DMS79 (cell line): ENCODE measurements at places on chromosomes 3 and 15.
A peak's percentile ranks its signal among the peaks of the same experiment; 100 is the strongest.

GRCh38 chr3:125141596-125142419 lies 70.7 kb downstream of the SLC12A8 start:
- peak; percentile 53 for DNase-seq

DNA sequence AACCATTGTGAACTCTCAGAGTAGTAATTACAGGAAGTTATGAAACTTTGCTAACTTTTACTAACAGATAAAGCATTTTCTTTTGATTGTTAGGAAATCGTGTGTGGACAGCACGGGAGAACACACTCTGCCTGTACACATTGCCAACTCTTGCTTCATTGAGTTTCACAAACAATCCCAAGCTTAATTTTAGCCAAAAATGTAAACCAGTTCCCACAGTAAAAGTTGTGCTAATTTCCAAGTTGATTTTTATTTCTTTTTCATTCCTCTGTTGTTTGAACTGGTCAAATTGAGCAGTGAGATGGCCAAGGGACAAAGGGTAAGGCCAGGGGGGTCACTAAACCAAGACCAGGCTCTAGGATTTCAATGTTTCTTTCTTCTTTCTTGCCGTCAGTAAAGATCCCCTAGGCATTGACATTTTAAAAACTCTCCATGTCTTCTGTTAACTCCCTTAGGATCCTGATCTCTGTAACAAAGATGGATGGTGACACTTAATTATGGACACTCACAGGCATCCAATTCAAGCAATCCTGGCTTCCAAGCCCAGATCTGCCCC lies 414.9 kb downstream of the RBMS3 start:
- no peak for DNase-seq

DNA sequence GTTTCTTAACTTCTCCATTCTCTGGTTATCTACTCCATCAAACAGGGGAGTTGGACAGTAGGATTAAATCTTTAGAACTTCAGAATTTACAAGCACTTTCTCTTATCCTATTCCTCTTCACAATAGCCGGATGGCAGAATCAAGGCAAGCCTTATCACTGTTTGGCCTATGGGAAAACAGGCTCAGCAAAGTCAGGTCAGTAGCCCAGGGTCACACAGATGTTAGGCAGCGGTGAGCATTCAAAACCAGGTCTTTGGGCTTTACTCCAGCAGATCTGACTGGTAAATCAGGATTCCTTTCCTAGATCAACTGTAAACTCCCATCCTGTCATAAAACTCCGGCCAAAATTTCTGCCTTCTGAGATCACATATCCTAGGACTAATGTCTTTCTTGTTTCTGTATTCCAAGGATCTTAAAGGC lies 258.4 kb downstream of the OPA1 start:
- DNase-seq = no peak

- no peak for DNase-seq
Measured at GRCh38 chr15:51736069-51736468, 1.4 kb downstream of the LYSMD2 start.

GRCh38 chr3:25724948-25725645 lies 58.1 kb downstream of the NGLY1 start:
- no peak for DNase-seq

DNA sequence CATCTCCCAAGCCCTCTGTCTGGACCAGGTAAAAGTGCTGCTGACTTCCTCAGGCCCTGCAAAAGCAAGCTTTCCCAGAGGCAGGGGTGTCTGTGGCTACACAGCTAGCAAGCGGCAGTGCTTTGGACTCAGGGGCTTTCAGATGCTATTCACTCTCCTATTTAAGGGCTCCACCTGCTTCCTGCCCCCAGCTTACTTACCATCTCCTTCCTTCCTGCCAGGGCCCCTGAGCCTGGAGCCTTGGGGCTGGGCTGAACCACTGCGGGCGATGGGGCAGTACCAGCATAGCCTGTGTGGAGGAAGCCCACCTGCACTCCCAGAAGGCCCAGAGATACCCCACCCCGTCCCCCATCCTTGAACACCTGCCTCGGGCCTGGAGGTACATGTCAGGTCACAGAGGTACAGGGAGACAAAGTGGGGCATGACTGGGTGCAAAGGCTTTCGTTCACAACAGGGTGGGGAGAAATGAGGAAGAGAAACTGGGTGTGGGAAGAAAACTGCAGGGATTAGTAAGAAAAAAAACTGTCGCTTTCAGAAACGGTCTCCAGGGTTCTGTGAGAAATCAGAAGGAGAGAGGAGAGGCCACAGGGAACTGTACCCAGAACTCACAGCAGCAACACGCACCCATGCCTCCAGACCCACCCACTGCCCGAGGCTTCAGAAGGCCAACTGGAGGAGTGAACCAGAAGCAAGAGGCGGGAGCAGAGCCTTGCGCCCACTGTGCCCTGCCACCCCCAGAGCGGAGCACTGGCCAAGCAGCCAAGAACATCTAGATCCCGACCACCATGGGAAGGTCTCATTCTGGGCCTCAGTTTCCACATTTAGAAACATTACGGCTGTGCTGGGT lies 49.5 kb downstream of the CCDC12 start:
- no peak for DNase-seq

GRCh38 chr3:168425936-168426595 lies 330.3 kb upstream of the GOLIM4 start:
- DNase-seq = no peak

DNA sequence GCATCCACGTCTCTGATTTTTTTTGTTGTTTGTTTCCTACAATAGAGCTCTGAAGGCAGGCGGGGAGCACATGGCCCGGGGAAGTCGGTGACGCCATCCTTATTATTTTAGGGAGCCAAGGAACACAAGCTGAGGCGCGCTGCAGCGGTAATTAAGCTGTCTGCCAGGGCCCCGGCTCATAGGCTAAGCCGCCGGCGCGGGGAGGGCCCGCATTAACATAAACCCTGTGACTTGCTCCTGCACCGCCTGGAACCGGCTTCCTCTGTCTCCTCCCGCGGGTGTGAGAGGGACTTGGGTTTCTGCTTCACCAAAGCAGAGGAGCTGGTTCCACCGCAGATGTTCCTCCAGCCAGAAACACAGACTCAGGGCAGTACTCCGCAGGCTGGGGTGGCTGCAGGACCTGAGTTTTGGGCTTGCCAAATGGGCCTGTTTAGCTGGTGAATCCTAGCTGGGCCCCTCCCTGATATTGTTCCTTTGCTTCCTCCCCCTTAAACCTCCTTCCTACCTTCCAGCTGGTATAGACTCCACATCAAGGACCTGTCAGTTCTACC lies 25.3 kb downstream of the ANP32A start:
- DNase-seq = no peak

DNA sequence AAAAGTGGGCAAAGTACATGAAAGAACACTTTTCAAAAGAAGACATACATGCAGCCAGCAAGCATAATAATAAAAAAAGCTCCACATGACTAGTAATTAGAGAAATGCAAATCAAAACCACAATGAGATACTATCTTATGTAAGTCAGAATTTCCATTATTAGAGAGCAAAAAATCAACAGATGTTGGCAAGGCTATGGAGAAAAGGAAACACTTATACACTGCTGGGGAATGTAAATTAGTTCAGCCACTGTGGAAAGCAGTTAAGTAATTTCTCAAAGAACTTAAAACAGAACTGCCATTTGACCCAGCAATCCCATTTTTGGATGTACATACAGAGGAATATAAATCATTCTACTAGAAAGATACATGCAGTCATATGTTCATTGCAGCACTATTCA lies 360.7 kb downstream of the NSUN3 start:
- no peak for DNase-seq

DNA sequence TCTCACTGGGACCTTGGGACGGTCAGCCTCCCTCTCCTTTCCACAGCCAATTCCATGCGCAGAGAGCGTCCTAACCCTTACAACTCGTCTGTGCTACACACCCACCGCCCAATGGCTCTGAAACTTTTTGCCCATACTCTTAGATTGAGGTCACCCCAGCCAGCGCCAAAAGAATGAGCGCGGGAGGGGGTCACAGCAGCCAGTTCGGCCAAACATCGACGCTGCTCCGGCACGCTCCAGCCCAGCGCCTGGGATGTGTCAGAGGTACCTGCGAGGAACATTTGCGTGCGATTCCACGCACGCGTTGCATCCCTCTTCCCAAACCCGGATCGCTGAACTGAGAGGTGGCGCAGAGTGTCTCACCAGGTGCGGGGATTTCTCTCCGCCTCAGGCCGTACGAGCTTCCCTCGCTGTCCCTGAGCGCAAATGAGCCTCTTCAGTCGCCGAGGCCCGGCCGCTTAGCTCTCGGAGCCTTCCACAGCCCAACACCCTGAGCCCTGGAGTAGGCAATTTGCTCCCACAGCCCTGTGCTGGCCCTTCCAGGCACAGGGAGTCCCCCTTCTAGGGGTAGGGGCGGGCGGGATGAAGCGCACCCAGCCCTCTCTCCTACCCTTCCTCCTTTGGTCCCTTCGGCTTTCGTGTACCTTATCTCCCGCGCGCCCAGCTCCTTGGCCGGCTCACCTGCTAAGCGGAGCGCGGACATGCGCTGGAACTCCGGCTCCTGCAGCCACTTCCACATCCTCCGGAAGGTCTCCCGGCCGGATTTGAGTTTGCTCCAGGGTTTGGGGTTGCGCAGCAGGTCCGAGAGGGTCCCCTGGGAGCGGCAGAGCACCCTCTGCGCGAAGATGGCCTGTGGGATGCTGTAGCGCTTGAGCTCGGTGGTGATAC lies 1.8 kb downstream of the ONECUT1 start:
- DNase-seq = no peak

DNA sequence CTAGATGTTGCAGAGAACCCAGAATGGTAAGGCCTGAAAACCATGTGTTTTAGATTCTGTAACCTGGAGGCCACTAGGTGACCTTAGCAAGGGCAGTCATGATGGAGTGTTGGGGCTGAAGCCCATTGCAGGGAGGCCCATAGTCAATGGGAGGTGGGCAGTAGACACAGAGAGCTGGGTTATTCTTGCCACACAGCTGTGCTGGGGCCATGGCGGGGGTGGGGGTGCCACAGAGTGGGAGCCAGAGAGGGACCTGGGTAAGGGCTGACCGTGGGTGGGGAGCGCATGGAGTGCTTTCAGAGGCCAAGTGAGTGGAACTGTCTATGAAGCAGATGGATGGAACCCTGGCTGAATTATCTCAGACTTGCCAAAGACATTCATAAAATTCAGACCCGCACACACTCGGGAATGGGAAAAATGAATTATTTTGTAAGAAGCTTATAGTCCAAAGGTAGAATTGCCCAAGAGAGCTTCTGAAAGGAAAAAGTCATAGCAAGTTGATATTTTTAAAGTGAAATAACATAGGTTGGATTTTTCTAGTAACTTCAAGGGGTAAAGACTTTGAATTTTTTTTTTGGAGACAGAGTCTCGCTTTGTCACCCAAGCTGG lies 53.9 kb downstream of the SMAD3 start:
- no peak for DNase-seq

DNA sequence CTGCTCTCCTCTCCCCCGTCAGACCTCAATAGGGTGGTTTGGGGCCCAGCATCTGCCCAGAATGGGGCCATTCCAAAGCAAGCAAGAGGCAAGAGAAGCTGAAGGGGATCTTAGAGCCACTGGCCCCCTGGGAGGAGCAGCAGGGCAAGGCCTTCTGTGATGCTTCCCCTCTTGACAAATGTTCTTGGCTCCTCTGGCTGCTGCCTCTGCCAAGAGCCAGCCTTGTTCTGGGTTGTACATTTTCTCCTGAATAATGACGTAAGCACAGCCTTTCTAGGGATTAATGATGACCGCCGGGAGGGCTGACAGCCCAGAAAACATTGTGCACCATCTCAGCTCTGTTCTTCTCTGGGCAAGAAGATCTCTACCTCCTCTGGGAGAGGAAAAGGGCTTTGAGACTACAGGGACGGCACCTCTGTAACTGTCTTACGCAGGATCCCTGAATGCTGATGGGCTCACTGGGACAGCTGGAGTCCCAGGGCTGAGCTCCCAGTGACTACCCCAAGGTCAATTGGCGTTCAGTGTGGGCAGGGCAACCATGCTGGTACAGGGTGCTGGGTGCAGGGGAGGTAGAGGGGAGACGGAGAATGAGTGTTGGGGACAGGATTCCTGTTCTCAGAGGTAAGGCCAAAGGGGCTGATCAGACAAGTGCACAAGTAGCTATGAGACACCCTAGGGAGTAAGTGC lies 253.3 kb downstream of the FAM43A start:
- DNase-seq = no peak

- DNase-seq = no peak
Measured at GRCh38 chr15:35206060-35206675, 121.1 kb upstream of the NANOGP8 start.

- no peak for DNase-seq
Measured at GRCh38 chr3:124745756-124746155, 15.5 kb downstream of the UMPS start.

GRCh38 chr3:78519281-78519680 lies 1248.5 kb downstream of the ROBO1 start:
- DNase-seq = no peak

- DNase-seq = no peak
Measured at GRCh38 chr15:49490966-49491365, 67.9 kb downstream of the FGF7 start.

DNA sequence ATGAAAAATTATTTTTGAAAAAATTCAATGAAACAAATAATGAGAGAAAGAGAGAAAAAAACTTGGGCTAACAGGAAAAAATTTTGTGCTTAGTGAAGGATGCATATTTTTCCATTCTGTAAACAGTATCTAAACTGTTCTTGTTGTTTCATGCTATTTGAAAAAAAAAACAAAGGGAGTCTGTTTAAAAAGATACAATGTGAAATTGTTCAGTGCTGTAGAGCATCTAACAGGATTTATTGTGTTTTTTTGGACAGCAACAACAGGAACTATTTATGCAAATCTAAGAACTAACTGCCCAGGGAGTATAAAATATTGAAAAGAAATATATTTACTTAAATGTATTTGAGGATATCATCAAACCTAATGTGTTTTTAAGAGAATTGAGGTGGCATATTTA lies 55.1 kb downstream of the PEX5L start:
- no peak for DNase-seq

DNA sequence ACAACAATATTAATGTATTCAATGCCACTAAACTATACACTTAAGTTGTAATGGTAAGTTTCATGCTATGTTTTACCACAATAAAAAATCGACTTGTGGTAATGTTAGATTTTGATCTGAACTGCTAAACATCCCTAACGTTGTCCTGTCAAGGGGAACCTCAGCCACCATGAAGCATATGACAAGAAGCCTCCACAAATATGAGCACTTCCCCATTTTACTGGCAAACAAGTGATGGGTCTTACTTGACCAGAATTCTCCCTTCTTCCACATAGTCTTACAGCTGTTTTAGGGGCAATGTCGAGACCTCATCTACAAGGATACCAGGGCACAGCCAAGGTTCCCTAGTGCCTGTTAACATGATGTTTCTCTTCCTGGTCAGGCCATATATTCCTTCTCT lies 124.2 kb upstream of the ABI3BP start:
- DNase-seq = no peak
